GM04504 (cell line): ENCODE measurements at places on chromosomes 5 and 9.

GRCh38 chr5:14715481-14715880 lies 51.0 kb downstream of the OTULIN start:
- no peak for DNase-seq

- DNase-seq: no peak
Observed at GRCh38 chr9:121024237-121024636, 25.8 kb downstream of the C5 start.

GRCh38 chr9:17082343-17083064 lies 52.3 kb upstream of the CNTLN start:
- no peak for DNase-seq

GRCh38 chr5:178626484-178627258 lies at the start of gene CLK4:
Gene CLK4 (minus strand): TSS chr5:178627050. CDS start chr5:178623416, 3,634 bp downstream.
- peak; percentile 88 for DNase-seq

DNA sequence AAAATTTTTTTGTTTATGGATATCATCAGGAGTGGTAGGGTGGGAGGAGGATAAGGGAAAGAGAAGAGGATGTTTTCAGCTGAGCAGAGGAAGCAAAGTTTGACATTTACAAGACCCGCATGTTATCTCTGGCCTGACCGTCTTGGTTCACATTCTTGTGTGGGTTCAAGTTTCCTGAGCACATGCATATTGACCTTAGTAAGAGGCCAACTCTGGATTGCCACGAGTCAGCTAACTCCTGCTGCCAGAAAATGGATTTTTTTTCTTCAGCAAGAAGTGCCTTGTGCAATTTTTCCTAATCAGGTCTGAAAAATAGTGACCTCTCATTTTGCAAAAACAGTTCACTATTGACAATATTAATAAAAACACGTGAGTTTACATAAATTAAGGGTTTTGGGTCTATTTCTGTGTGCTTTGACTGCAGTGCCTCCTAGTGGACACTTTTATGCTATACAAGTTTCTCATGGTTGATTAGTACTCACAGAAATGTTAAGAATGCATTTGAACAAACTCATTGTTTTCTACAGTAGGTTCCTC lies 27.1 kb upstream of the BASP1 start:
- DNase-seq: peak; percentile 64

DNA sequence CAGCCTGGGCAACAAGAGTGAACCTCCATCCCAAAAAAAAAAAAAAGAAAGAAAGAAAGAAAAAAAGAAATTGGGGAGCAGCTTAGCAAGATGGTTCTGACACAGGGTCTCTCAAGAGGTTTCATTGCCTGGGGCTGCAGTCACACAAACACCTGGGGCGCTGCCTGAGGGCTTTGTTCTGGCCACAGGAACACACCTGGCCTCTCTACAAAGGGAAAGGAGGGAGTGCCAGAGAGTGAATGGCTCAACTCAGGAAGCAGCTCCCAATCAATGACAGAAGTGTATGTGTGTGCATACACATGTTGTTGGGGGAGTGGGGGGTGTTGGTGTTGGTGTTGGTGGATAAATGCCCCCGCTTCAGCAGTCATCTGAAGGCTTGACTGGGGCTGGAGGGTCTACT lies 32.4 kb upstream of the CTNNA1 start:
- no peak for DNase-seq

- DNase-seq: no peak
Observed at GRCh38 chr5:112329419-112330090, 89.5 kb downstream of the EPB41L4A start.
